ENCODE measurements at places on chromosomes 6 and 20. TPM values are rescaled to one million over a fixed set of nuclear protein-coding genes. Genes with fewer than 3 reads are reported as not detected.

GRCh38 chr20:1631309-1632151 is 11.7 kb upstream of the SIRPB1 start:
- peaks cover 3% of the 10 kb centered on the region for H3K27me3 ChIP-seq
- H3K4me1 ChIP-seq = no peaks in the 10 kb centered on the region
- no peak overlapping the region for H3K27ac ChIP-seq
- no peaks in the 10 kb centered on the region for H3K36me3 ChIP-seq
- H3K4me3 ChIP-seq = no peak overlapping the region
- DNase-seq = peak; percentile 62

GRCh38 chr20:47265984-47266383 is 90.5 kb downstream of the ZMYND8 start:
- H3K27ac ChIP-seq = no peak overlapping the region
- H3K36me3 ChIP-seq = peaks cover 7% of the 10 kb centered on the region
- no peaks in the 10 kb centered on the region for H3K27me3 ChIP-seq
- no peak overlapping the region for H3K4me3 ChIP-seq
- DNase-seq = no peak

DNA sequence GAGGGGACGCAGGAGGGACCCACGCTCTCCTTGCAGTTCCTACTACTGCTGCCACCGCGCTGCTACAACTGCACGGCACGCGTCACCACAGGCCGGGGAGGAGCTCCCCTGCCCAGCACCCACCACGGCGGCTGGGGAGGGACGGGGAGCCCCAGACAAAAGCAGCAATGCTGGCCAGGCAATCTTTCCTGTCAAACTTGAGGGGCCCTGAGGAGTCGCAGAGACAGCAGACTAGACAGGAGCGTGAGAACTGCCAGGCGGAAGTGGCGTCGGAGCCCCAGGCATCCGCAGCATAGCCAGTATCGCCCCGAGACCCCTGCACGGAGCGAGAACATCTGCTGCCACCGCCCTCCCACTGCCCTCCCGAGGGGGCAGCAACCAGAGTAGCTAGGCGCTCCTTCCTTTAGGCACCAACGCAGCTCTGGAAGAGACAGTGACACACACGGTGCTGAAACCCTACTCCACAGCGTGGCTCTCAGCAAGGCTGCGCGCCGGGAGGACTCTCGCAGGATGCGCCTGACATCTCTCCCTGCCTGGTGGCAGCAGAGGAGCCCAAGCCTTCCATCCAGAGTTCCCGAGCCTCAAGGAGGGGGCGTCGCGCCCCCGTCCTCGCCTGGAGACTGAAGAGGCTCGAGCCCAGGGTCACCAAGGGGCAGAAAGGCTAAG is 2.2 kb downstream of the TAF4 start:
- H3K36me3 ChIP-seq = no peaks in the 10 kb centered on the region
- no peaks in the 10 kb centered on the region for H3K27me3 ChIP-seq
- H3K4me3 ChIP-seq = peak overlapping the region; percentile 38
- peak; percentile 51 for DNase-seq
- no peak overlapping the region for H3K27ac ChIP-seq

GRCh38 chr6:82361631-82362030 is 2.0 kb upstream of the TPBG start:
- DNase-seq = no peak
- H3K27me3 ChIP-seq = no peaks in the 10 kb centered on the region
- H3K4me3 ChIP-seq = no peak overlapping the region
- H3K36me3 ChIP-seq = peaks cover 9% of the 10 kb centered on the region
- H3K4me1 ChIP-seq = peaks cover 3% of the 10 kb centered on the region

GRCh38 chr20:1842281-1842680 is 52.9 kb upstream of the SIRPA start:
- H3K4me1 ChIP-seq = peaks cover 4% of the 10 kb centered on the region
- no peaks in the 10 kb centered on the region for H3K27me3 ChIP-seq
- no peak overlapping the region for H3K27ac ChIP-seq
- H3K36me3 ChIP-seq = no peaks in the 10 kb centered on the region
- DNase-seq = no peak

DNA sequence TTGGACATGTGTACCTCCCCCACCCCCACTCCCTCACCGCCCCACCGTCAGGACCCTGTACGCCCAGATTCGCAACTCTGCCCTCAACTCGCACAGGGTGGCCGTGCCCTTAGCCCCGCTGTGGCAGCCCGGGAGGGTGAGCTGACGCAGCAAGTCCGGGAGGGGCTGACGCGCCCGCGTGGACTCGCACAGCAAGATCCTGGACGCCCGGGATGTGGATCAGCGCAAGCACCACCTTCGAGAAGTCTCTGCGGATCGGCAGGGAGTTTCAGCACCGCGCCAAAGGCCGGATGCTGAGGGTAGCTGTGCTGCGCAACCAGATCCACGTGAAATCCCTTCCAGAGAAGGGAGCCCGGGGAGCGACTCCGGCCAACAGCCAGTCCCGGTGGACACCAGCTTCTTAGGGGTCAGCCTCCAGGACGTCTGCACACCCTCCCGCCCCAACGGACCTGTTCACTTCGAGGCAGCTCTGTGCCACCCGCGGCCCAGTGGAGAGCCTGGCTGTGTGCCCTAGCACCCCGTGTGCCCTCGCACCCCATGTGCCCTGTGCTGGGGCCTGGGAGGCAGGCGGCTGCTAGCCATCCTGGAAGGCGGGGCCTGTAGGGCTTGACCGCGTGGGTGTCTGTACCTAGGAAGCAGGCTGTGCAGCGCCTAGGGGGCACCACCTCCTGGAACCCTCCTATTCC is 6.7 kb upstream of the GJA10 start:
- no peaks in the 10 kb centered on the region for H3K36me3 ChIP-seq
- DNase-seq = peak; percentile 2
- H3K4me1 ChIP-seq = no peaks in the 10 kb centered on the region
- no peak overlapping the region for H3K4me3 ChIP-seq
- no peaks in the 10 kb centered on the region for H3K27me3 ChIP-seq

GRCh38 chr6:153047386-153047785 is 44.9 kb upstream of the MTRF1L start:
- H3K4me1 ChIP-seq = no peaks in the 10 kb centered on the region
- H3K27me3 ChIP-seq = no peaks in the 10 kb centered on the region
- no peak for DNase-seq
- H3K4me3 ChIP-seq = no peak overlapping the region
- H3K27ac ChIP-seq = no peak overlapping the region
- H3K36me3 ChIP-seq = peaks cover 2% of the 10 kb centered on the region

- no peak overlapping the region for H3K4me3 ChIP-seq
- peaks cover 13% of the 10 kb centered on the region for H3K4me1 ChIP-seq
- H3K27ac ChIP-seq = no peak overlapping the region
Measured at GRCh38 chr6:113464960-113465359, 392.2 kb upstream of the MARCKS start.

The HLA-DOB gene
- 0.26 TPM for total RNA-seq

The FOXQ1 gene
- 2.0 TPM for total RNA-seq

The PSMB9 gene
- 54.7 TPM for total RNA-seq

The OR2B6 gene
- total RNA-seq = 0.17 TPM

The OR2J1 gene
- total RNA-seq = not detected

The DCDC2 gene
- not detected for total RNA-seq

The TFEB gene
- 5.6 TPM for total RNA-seq

The CTCFL gene
- not detected for total RNA-seq

The ZBTB12 gene
- total RNA-seq = 13.2 TPM
